Esophagus squamous epithelium (tissue), 5 donors: ENCODE measurements at places on chromosomes 7 and 10.

DNA sequence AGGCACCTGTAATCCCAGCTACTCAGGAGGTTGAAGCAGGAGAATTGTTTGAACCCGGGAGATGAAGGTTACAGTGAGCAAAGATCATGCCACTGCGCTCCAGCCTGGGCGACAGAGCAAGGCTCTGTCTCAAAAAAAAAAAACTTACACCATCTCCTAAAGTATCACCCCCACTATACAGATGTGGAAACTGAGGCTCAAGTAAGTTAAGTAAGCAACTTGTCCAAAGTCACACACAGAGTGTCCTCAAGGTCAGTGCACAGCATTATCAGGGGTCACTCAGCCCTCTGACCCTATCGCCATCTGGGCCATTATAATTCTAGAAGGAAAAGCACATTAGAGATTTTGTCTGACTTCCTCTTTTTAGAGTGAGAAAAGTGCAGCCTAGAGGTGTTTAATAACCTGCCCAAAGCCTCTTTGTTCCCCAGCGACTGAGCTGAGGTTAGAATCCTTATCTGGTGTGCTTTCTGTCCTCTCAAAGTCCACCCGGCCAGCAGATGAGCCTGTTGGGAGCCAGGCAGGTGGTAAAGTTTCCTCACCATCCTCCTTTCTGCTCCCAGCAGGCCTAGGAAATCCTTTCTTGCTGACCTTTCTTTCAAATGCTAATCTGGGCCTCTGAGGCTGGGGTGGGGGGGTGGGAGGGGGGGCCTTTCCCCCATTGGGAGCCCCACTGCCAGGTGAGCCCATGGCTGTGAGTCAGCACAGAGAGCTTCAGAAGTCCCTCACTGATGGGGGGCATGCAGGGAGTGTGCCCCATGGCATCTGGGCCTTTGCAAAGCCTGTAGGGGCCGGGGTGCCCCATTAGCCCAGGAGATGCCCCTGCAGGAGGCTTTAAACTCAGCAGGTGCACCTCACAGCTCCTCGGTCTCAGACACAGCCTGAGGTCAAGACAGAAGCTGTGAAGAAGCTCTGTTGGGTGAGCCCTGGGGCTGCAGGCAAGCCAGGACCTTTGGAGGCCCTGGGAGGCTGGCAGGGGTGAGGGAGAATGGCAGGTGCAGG, 12.0 kb upstream of the KCNMA1 start:
- DNase-seq = no peak

GRCh38 chr10:30816159-30816819, 186.7 kb upstream of the LYZL2 start:
- no peak for DNase-seq

- DNase-seq = no peak
These were observed 143.2 kb downstream of the POLR1F start for GRCh38 chr7:19565602-19566001.

- no peak for DNase-seq
These were observed 184.6 kb downstream of the ST7 start for GRCh38 chr7:117137868-117138267.

DNA sequence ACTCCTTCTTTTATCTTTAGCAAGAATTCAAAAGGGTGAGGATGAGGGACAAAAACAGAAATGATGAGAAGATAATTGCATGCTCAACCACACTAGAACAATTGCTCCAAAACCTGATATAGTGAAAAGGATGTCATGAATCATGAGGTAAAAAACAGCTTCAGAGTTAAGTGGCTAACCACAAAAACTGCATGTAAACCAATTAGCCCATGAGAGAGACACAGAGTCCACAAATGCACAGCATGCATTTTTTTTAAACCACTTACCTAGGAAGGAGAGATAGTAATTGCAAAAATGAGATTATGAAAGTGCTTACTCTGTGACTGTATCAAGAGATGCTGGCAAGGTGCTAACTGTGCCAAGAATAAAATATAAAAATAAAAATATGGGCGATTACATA, 132.9 kb downstream of the MBL2 start:
- DNase-seq = no peak

- no peak for DNase-seq
These were observed 79.1 kb downstream of the NAMPT start for GRCh38 chr7:106205621-106206222.

- no peak for DNase-seq
These were observed 745.2 kb downstream of the SUGCT start for GRCh38 chr7:40879941-40880543.

DNA sequence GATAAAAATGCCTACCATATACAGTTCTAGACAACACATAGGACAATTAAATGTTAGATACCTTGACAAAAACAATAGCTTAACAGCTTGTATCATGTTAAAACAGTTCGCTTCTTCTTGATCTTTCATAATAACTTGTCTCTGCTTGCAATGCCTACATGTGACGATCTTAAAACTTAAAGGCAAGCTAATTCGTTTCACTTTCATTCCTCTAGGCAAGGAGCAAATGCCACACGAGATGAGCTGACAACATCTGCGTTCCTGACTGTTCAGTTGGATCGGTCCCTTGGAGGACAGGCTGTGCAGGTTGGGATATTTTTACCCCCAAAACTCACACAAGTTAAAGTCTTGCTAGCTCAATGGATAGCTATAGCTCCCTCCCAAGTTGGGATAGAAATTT, 51.6 kb upstream of the ARL4A start:
- DNase-seq = no peak

DNA sequence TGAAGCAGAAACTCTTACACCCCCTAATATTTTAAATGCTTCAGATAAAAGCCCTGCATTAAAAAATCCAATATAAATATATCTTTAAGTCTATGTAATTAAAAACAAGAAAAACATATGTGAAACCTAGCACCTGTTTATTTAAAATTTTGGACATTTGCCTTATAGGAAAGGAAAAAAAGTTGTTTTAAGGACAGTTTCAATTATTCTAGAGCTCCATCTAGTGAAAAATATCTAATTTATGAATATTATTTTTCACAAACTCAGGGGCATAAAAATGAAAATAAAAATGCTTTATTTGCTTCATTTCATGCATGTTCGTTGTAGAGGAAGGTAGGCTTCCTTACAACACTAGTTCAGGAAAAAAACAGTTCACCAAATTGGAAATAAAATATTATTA, 26.1 kb downstream of the ENKUR start:
- DNase-seq = no peak

- DNase-seq = no peak
These were observed 64.3 kb upstream of the ANTXRL start for GRCh38 chr10:46222364-46222935.

DNA sequence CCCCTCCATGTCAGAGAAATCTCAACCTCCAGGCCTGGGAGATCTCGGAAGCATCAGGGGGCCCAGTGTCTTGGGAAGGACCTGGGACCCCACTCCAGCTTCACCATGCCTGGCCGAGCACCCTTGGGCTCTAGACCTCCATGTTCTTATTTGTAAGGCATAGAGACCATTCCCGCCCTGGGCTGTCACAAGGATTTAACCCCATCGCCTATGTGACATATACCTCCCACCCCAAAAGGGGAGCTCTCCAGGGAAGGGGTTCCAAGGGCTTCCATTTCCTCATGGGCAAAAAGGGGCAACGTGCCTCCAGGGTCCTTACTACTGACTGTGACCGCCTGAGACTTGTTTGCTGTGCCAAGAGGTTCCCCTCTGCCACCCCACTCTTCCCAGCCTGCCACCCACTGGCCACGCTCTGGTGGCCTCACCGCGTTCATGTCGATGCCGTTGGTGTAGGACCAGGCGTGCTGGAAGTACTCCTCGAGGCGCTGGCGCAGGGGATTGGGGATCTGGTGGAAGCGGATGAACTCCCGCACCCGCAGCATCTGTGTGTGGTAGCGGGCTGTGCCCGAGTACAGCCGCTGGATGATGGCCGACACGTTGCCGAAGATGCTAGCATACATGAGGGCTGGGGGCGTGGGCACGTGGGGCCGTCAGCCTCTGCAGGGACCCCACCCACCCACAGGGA, 27.5 kb downstream of the KCNH2 start:
- DNase-seq = no peak

DNA sequence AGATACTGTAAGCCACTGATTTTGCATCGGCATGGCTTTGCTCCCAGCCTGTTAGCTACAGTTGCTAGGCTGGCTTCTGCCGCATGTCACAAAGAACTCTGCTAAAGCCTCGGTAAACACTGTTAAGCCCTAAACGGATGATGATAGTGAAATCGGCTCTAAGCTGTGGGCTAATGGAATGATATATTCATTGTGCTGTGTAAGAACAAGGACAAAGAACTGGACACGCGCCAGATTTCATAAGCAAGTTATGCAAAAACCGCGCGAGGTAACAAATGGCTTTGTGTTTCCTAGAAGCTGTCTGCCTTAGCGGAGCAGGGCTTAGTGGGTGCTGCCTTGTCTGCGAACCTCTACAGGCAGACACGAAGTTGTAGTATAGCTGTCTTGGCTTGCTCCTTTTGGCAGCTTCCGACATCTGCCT, 331.3 kb upstream of the COBL start:
- no peak for DNase-seq

GRCh38 chr7:139591550-139592195, 68.2 kb downstream of the CLEC2L start:
- no peak for DNase-seq

DNA sequence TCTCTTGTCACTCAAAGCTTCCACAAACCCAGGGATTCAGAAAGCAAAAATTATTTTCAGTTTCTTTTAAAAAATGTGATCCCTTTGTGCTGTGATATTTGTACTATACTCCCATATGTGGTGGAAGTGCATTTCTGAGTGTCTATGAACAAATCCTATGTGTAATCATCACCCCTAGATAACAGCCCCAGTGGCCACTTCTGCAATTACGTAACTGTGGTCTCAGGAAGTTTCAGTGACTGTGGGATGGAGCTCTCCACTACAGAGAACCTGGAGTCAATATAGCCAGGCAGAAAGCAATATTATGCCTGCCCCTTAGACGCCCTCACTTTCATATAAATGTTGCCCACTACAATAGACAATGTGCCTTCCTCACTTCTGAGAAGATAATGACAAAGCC, 1101.7 kb upstream of the GHITM start:
- DNase-seq = no peak

DNA sequence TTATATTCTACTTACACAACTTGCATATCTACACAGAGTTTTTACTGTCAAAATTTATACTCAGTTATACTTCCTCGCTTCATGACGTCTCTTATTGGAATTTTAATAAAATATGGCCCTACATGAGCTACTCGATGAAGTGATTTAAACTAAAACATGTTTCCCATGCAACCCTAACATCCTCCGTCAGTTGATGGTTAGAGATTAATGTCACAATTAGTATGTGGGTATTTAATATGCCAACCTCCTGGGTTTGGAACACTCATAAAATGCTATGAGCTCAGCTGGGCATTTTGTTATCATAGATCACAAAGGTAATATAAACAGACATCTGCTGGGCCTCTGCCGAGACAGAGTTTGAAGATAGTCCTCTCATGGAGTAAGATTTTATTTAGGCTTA, 66.5 kb downstream of the GNAT3 start:
- no peak for DNase-seq

GRCh38 chr10:122190176-122190943, 80.7 kb upstream of the BTBD16 start:
- DNase-seq = no peak

DNA sequence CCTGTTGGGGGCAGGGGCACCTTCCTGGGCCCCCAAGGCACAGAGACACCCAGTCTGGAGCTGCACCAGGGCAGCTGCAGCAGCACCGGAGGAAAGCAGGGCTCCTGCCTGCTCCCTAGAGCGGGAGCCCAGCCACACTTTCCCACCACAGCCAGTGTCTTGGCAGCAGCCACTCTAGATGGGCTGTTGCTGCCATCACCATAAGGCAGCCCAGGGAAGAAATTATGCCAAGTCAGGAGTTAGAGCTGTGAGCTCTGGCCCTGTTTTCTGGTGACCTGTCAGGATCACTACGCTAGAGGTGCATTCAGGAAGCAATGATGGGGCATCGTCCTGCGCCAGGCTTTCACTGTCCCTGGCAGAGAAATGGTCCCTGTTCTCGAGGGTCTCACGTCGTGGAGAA, 38.0 kb upstream of the ZNRF2 start:
- DNase-seq = no peak

DNA sequence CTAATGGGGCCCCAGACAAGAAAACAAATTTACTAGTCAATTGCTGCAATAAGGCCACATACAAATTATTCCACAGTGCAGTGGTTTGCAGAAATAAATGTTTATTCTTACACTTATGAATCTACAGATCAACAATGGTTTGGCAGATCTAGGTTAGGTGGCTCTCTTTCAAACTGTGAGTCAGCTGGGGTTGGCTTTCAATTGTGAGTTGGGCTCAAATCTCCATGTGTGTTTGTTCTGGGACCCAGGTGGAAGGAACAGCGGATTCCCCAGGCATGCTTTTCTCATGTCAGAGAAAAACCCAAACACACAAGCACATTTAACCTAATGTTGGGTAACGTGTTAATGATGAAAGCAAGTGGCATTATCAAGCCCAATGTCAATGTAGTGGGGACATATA, 25.6 kb upstream of the CELF2 start:
- no peak for DNase-seq

DNA sequence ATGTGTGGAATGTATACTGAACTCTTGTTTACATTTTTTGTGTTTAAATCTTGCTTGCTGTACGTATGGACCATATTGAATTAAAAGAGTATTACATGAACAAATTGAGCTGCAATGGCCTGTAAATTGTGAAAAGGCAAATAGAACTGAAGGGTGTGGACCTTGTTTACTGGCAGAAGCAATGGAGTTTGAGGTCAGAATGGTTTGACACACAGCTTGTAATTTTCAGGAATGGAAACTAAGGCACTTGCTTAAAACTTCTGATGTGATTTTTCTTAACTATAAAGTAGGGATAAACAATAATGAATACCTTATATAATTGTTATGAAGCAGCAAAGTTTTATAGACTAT, 33.9 kb upstream of the COBL start:
- DNase-seq = no peak

DNA sequence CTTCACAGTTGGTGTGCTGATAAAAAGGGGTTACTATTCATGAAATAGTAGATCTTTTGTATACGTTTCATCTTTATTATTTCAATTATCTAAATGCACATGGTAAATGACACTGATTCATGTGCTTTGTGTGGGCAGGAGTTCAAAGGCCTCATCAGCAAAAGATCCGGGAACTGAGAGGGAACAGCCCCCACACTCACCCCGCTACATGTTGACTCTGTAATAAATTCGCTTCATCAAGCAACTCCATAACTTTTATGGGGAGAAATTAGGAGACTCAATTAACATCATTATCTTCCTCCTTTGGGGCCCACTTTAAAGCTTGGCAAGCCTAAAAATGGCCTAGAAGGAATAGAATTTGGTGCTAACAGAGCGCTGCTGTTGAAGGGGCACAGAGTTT, 250.7 kb upstream of the BMPER start:
- DNase-seq = no peak

- DNase-seq = no peak
These were observed 53.2 kb downstream of the LRGUK start for GRCh38 chr7:134180376-134180775.

GRCh38 chr7:4791738-4792536, 16.5 kb downstream of the AP5Z1 start:
- no peak for DNase-seq
